C1 segment of cervical spinal cord (tissue), 14 donors: ENCODE measurements at places on chromosomes 16 and 17.

DNA sequence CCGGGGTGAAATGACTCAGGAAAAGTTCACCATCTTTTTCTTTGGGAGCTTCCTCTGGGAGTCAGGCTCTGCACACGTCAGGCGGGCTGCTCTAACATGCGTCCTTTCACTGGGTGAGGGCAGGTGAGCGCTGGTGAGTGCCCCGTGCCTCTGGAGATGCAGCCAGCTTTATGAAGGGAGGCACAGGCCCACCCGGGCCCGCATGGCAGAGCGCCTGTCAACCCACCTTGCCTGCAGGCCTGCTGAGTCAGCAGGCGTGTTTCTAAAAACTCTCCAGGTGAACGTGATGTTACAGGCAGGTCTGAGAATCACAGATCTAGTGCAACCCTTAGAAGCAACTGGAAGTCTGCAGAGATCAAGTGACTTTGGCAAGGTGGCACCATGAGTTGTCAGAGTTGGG is 18.4 kb downstream of the MAP1LC3B start:
- no peak for DNase-seq

DNA sequence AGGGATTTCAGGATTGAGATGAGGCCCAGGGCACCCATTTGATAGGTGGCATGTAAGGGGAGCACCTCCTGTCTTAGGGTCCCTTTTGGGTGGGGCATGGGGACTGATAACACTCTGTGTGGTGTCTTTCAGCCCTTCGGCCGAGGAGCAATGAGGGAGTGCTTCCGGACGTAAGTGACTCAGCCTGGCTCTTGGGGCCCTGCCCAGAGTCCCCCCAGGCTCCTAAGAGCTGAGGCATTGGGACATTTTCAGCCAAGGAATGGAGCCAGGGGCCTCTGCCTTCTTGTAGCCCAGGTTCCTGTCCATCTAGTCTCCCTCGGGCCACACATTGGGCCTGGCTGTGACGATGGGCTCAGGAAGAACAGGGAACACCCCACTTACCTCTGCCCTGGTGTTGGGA is 44.4 kb downstream of the EEF2K start:
- DNase-seq, result no peak

- DNase-seq, result no peak
Observed at GRCh38 chr17:1109606-1110540, 69.9 kb downstream of the ABR start.

DNA sequence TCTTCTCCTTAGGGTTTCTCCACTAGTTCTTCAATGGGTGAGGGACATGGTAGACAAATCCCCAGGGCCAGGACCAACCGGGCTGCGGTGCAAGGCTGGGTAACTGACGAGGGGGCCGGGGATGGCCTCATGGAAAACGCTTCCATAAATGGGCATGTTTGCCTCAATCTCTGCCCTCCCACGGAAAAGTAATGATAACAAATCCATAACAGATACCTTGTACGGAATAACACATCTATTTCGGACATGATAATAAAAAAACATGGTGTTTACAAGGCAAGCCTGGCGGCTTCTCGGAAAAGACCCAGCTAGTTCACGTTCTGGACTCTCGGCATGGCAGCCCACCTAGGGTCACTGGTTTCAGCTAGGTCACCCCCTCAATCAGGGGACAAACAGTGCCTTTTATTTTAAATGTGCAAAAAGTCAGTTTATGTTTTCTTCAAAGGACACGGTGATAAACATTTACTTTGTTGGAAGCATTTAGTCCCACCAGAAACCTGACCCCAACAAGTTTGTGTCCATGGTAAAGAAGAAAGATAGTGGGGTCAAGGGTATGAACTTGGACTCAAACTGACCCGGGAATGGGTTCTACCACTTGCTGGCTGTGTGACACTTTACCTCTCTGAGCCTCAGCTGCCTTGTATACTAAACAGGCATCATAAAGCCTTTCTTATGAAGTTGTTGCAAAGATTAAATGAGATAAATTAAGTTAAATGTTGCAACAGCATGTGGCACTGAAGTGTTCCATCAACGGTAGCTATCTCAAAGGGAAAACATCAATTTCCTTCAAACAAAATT is 1.7 kb downstream of the MYH11 start:
- DNase-seq, result no peak
